Osteocyte (in vitro differentiated cells): ENCODE measurements at places on chromosomes 1 and 21. TPM values are rescaled to one million over a fixed set of nuclear protein-coding genes. Genes with fewer than 3 reads are reported as not detected.

DNA sequence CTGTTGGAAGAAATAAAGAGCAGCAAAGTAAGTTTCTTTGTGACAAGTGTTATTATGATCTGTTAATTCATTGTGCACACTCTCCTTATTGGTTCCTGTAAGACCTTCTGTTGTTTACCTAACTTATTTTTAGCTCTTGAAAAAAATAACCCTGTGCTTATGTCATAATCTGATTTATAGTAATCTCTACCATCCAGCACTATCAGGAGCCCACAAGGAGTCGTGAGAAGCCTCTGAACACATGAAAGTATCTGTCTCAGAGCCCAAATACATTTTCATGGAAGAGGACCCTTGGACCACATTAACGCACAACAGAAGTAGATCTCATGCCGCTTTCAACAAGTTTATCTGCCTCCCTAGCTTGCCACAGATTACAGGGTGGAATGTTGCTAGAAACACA is 45.8 kb downstream of the CENPF start:
- DNase-seq = no peak

DNA sequence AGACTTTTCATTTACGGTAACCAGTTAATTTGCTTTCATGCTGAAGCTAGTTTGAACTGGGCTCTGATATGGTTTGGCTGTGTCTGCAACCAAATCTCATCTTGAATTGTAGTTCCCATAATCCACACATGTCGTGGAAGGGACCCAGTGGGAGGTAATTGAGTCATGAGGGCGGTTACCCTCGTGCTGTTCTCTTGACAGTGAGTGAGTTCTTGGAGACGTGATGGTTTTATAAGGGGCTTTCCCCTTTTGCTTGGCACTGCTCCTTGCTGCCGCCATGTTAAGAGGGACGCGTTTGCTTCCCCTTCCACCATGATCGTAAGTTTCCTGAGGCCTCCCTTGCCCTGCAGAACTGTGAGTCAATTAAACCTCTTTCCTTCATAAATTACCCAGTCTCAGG is 10.3 kb upstream of the FHAD1 start:
- no peak for DNase-seq

Gene UTS2
- not detected in 2 replicates for total RNA-seq

GRCh38 chr21:45867041-45867666 is 114.4 kb upstream of the COL6A1 start:
- no peak for DNase-seq

GRCh38 chr1:92931691-92932090 is 29.6 kb downstream of the DIPK1A start:
- DNase-seq = no peak

DNA sequence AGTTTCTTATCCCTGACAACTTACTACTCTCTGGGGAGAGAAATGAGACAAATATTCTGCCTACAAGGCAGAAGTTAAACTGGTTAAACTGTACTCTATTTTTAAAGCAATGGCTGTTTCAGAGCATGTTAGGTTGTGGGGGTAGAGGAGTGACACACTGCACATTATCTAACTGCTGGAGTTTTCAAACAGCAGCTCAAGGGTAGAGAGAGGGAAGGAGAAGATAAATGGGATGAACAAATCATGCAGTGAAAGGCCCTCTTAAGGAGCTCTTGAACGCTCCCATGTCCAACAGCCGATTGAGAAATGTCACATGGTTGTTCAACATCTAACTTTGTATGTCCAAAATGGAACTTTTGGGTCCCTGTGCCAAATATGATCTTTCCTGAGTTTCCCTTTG is 14.0 kb upstream of the IFI44L start:
- DNase-seq = no peak

DNA sequence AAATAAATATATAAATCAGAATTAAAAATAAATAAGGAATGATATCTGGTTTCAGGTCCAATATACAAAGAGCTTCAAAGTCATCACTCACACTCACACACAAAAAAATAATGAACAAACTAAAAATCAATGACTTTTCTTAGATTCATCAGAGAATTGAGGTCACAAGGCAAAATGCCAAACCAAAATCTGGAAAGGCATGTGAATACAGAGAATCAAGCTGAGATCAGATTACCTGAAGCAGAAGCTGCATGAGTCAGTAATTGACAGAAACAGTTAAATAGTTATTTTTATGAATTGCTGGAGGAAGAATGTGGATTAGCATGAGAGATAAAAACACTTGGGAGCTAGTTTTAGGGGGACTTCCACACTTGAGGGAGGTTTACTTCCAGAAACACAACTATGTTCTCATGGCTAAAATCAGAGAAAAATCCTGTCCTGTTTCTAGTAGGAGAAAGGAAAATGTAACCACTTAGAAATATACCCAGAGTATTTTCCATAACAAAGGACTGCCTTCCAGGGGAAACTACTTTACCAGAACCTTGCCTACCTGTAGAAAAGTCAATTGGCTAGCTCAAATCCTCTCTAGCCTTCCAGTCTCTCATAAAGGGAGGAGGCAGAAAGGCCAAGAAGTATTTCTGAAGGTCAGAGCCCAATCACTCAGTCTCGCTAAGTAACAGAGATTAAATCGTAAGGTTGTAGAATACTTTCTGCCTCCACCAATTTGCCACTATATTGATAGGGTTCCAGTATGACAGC is 536.6 kb upstream of the NR5A2 start:
- no peak for DNase-seq

DNA sequence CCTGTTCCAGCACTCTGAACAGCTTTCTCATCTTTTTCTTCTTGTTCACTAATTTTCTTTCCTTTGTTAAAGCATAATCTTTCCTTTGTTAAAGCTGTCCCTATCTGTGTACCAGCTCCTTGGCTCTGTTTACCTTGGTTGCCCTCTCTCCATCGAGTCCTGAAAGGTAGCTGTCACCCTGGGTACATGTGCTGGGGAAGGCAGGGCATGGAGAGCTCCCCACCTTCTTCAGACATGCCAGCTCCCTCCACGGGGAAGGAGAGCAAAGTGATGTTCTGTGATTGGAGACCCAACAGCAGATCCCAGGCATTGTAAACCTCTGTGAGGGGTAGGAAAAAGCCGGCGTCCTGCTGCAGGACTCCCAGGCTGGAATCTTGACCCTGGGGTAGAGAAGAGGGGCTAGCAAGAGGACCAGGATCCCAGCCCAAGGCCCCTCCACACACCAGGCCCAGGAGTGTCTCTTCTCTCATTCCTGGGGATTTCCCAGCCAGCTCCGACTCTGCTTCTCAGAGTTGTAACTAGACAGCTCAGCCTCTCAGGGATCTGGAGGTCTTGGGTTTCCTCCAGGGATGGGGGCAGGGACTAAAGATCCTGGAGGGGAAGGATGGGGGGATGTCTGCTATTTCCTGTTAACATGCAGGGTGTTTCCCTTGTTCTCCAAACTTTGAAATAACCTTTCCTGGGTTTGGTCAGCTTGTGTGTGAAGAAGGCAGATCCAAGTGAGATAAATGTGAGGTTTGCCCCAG is 34.4 kb downstream of the TMCC2 start:
- DNase-seq = no peak

DNA sequence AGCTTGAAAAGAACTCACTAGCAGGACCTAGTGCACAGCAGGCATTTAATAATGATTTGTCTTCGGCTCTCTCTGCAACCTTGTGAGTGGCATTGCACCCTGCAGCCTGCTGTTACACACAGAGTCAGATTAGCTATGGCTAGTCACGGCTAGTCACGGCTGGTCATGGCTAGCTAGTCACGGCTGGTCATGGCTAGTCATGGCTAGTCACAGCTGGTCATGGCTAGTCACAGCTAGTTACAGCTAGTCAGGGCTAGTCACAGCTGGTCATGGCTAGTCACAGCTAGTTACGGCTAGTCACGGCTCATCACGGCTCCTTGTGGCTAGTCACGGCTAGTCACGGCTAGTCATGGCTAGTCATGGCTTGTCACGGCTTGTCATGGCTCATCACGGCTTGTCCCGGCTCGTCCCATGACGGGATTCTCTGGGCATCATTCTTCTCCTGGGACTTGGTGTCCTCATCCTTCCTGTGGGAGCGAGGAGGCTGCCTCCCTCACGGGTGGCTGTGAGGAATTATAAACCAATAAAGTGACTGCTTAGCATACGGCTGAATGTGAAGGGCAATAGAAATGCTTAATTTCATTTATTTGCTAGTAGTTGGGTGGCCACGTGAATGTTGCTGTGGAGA is 12.5 kb upstream of the KIF26B start:
- DNase-seq = peak; percentile 49

Gene RXFP4
- not detected in 2 replicates for total RNA-seq

- no peak for DNase-seq
Measured at GRCh38 chr1:18313523-18313922, 167.2 kb upstream of the KLHDC7A start.

GRCh38 chr1:30764396-30764795 is 6.8 kb upstream of the LAPTM5 start:
- DNase-seq = no peak

DNA sequence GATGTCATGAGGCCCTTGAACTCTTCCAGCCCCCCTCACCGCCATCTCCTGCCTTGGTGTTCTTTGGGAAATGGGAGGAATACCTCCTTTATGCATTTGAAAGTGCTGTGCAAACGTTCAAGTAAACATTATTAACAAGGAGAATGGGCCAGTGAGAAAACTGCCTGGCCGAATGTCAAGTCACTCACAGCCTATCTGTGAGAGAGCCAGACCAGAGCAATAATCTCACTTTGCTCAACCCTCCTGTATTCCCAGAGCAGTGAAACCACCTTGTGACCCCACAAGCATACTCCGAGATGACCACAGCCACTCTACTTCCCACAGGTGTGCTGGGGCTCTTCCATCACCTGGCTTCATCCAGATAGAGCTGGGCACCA is 5.2 kb downstream of the TAL1 start:
- no peak for DNase-seq

- DNase-seq = no peak
Measured at GRCh38 chr1:76705560-76705959, 161.7 kb upstream of the ST6GALNAC5 start.

DNA sequence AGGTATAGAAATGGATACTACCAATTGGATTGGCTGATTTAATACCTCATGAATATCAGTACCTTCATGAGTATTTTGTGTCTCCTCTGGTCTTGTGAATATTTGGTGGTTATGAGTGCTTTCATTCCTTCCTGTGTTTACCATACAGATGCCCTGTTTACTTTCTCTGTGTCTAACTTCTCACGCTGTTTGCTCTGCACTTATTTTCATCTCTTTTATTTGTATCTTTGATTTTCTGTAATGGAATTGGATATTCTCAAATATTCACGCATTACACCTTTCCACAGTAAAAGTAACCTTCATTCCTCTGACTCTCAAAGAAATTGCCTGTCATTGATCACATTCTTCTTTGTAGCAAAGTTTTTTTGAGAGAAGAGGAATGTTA is 16.8 kb downstream of the CNST start:
- DNase-seq = no peak

DNA sequence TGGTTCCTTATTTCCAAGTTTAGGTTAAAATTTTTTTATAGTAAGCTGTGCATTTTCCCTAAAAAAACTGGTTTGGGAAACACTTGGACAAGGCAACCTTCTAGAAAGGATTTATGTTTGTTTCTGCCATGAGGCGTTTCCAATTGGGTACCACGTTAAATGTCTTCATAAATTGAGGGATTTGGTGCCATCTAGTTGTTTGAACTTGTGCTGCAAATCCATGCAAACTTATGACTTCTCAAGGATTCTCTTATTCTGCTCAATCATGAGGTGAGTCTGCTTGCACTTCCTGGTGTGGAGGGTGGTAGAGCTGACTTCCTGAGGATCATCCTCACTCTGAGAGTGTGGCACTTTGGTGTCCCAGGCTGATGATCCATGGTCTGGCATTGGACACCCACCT is 123.3 kb downstream of the PCNX2 start:
- no peak for DNase-seq

GRCh38 chr1:21592086-21592865 is 76.9 kb downstream of the RAP1GAP start:
- DNase-seq = no peak

DNA sequence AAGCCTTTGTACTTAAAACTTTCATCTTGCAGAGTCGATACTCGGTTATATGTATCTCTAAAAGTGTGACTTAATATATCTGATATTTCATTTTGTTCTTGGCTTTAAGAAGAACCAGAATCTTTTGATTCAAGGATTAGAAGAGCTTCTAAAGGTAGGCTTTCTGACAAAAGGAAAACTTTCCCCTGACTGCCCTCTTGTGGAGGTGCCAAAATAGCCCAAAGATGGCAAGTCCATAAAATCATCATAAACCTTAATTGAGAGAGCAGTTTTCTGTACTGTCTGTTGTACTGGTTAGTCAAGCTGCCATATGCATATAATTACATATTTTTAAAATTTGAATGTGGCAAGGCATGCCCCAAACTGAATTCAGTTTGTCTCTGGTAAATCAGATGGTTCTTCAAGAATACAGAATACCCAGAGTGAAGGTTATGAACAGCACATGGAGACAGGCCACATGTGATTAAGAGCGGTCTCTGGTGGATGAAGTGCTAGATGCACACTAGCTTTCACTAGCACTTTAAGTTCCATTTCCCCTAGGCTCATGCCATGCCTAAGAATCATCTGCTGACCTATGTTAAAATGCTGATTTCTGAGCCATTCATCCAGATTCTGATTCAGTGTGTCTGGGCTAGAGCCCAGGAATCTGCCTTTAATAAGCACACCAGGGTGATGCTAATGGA is 27.7 kb upstream of the ELAVL4 start:
- DNase-seq = no peak

- no peak for DNase-seq
Measured at GRCh38 chr21:44955141-44955797, 15.4 kb downstream of the SLX9 start.

Gene RHCE
- total RNA-seq = 0.40 and 0.71 TPM in 2 replicates

- peak; percentile 94 for DNase-seq
Measured at GRCh38 chr1:25022361-25023189, 92.5 kb upstream of the RUNX3 start.

Gene CYP4A22
- total RNA-seq = not detected in 2 replicates

DNA sequence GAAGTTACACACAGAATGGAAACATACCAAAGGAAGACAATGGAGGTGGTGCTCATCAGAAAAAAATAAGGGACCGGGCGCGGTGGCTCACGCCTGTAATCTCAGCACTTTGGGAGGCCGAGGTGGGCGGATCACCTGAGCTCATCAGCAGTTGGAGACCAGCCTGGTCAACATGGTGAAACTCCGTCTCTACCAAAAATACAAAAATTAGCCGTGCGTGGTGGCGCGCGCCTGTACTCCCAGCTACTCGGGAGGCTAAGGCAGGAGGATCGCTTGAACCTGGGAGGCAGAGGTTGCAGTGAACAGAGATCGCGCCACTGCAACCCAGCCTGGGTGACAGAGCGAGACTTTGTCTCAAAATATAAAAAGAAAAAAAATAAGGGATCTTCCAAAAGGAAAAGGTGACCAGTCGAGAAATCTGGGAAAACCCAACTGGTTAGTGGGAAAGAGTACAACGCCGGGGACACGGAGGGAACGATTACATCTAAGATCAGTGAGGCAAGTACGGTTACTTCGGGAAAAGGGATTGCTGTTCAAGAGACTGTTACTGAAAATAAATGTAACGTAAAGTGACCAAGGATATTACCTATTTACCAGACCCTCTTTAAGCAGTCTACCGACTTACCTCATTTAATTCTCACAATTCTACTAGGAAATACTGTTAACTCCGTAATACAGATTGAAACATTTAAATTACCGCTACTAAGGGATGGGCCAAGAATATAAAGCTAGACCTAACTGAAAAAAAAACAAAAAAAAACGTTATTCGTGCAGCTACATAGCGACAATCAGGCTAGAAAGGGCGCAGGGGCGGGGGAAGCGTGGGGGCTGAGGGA is 822 bp downstream of the CCT3 start:
- DNase-seq = no peak

Gene FMO2
- 0.24 and 0.94 TPM in 2 replicates for total RNA-seq

- DNase-seq = no peak
Measured at GRCh38 chr1:157993147-157993917, at the start of gene KIRREL1. TSS of gene KIRREL1 (plus strand) at chr1:157993645. CDS start at chr1:157993677, 32 bp downstream.

Gene PRDM16
- 7.1 and 7.4 TPM in 2 replicates for total RNA-seq

Gene PRKCZ
- 2.3 and 3.1 TPM in 2 replicates for total RNA-seq
